ENCODE measurements at places on chromosomes 2 and 18.

- no peak for DNase-seq
Observed at GRCh38 chr2:134714228-134714627, 4.6 kb downstream of the TMEM163 start.

DNA sequence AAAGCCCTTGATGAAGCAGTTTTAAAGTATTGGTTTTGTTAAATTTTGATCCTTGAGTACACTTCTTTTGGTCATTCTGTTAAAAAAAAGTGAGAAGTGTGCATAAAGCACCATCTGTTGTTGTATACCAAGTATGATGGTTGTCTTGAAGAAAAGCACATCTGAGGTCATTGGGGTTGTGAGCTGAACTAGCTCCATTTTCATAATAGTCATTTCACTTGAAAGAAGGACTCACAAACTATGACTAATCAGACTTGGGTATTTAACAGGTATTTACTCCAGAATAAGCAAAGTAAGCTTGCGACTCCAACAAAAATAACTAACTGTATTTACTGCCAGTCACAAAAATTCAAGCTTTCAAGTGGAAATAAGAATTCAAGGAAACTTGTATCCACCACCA, 35.1 kb downstream of the CHN1 start:
- no peak for DNase-seq

DNA sequence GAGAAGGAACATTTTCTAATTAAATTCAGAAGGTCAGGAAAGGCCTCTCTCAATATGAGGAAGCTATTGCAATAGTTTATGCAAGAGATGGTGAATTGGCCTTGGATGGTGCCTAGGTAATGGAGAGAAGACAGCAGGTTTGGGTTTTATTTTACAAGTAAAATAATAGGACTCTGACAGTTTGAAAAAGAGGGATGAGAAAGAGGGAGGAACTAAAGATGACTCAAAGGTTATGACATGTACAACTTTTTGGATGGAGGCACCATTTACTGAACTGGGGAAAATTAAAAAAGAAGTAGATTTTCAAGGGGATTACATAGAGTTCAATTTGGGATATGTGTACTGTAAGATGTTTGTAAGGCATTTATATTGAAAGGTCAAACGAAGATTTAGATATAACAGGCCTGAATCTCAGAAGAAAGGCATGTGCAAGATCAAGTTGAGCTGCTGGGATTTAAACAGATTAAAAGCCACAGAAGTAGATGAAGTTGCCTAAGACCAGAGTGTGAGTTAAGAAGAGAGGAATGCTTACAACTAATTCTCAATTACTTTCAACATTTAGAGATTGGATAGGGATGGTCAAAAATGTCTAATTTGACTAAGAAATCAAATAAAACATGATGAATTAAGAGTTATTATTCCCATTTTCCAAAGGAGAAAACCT, 12.3 kb upstream of the ASNSD1 start:
- no peak for DNase-seq

DNA sequence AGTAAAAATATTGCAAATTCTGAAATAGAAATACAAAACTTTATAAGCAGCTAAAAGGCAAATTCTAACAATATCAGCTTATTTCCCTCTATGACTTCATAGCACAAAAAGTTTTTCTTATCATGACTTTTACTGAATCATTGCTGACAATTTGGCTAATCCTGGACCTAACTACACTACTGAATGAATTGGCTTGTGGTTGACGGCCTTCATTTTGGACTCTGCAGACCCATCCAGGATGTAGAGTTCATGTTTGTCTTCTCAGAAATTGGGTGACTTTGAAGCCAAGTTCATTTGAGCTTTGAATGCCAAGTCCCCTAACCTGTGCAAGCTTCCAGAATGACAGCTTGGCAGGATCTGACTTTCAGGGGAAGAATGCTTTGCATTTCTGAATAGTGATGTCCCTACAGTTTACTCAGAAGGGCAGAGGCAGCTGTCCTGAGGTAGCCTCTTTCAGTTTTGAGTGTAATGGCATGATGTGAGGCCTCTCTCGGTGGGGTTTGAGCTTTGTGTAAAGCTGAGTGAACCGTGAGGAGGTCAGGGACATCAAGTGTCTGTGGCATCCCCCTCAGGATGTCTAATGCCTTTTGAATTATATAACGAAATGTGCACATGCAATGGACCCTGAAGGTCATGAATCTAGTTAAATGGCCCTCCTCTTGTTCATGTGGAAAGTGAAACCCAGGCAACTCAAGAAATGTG, 48.0 kb downstream of the EFEMP1 start:
- DNase-seq, result no peak

DNA sequence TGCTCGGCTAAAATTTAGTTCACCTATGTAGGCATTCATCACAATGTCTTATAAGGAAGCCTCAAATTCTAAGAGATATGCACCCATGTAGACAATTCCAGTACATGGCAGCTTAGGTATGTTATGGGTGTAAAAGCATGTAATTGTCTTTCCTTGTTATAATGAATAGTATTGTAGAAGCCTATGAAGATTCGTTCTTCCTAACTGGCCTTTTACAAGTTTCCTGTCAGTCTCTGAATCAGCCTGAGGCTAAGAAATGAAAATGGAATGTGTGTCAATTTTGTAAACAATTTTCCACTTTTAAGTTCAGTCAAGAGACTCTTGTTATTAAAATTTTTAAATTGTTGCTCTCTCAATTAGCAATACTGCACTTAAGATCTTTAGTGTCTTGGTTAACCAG, 189.9 kb upstream of the GALNT5 start:
- DNase-seq, result no peak

GRCh38 chr2:173001664-173002604, 73.7 kb upstream of the MAP3K20 start:
- no peak for DNase-seq

DNA sequence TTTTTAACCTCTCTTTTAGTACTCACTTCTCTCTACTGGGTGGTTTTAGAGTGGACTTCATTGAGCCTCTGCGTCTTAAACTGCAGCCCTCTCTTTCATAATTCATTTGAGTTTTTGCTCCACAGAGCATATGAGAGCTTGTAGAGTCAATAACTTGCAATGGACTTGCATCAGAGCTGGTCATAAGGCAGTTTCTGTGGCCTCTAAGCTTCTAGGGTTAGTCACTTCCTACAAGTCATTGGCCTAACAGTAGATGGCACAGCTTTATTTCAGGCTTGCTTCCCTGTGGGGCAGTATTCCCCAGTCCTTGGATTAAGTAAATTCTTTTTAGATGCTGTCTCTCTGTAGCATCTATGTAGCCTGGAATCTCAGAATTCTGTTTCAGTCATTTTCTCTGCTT, 1435.7 kb downstream of the LRP1B start:
- DNase-seq, result no peak

GRCh38 chr2:33441235-33441810, 35.1 kb upstream of the RASGRP3 start:
- no peak for DNase-seq

GRCh38 chr2:144378551-144378950, 141.4 kb downstream of the ZEB2 start:
- no peak for DNase-seq

DNA sequence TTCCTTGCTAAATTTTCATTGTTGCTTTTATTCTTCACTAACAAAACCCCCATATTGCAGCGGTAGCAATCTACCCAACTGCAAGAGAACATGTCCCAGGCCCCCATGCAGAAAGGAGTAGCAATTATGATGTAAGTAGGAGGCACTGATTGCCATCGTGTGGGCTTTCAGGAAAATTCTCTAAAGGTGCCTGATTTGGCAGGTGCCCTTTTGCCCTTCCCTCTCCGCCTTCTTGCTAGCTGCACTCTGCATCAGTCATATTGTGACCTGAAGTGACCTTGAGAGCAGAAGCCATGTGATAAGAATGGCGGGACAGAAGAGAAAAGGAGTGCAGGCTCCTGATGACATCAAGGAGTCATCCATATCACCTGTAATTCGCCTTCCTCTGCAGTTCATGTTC, 112.1 kb downstream of the NCKAP5 start:
- no peak for DNase-seq

DNA sequence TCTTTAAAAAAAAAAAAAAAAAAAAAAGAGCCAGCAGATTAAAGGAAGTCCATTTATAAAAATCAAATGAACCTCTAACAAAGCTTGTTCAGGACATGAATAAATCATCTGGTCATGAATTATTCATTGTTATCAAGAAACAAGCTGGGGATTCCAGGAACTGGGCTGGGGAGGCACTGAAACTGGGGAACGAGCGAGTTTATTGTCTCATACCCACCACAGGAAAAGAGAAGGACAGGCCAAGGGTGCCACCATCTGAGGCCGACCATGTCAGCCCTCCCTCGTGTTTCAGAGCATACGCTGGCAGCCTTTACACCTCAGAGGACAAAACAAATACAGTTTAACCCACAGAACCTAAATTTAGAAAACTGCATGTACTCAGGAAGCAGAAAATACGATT, 164.2 kb downstream of the VWC2L start:
- DNase-seq, result no peak

DNA sequence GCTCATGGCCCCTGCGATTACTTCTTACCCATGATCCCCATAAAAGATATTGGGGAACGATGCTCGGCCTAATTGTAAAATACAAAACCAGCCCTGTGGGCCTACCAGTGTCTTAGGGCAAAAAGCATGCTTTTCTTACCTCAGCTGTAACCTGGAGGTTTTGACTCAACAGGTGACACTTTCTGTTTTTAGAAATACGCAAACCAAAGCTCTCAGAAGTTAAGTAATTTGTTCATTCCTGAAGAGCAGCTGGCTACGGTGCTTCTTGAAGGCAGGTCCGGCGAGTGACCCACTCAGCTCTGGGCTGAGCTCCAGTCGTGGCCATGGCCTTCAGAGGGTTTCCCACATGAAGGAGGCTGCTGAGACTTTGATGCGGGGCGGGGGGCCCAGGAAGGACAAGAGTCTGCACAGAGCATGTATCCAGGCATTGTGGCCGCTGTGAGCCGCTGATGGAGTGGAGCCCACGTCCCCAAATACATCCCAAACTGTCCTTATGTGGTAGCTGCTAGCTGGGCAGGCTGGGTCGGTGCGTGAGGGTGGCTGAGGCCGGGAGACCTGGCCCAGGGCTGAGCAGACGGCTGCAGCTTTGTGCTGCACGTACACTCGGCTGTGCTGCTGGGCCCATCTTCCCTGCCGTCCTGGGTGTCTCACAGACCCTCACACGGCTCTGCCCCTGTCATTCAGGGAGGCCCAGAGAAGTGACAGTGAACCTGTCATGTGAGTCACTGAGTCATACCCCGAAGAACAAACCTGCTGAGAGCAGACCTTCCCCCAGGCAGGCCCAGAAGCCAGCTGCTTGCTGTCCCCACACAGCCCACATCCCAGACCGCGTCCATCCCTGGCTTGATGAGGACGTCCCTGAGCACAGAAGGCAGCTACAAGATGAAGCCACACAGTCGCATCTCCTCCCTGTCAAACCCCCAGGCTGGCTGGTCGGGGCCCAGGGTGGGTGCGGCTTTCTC, 34.1 kb downstream of the ITGB1BP1 start:
- no peak for DNase-seq

DNA sequence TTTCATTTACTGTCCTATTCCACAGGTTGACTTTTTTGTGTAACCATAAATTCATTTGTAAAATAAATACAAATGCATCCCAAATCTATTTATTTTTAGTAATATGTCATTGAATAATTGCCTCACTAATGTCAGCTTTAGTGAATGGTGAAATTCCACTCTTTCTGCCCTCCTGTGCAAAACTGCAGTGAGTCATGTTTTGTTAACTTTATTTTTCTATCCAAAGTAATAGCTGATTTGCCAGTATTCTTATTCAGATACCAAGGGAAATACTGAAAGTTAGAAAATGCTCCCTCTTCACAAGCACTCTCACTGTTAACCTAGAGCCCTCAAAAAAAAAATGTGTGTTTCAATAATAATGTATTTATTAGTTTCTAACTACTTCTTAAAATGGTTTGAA, 322.8 kb downstream of the RIT2 start:
- DNase-seq, result no peak

DNA sequence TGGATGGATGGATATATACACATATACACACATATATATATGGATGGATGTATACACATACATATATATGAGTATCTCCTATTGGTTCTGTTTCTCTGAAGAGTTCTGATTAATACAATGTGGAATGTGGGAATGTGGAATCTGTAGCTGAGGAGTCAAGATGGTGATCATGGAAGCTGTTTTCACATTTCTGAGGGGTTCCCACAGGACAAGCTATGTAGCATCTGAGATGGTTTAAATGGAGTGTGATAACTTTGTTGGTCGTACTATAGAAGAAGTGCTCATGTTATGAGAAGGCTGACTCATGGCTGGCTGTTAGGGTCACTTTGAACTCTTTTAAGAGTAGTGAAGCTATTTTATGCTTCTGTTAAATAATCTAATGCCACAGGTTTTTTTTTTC, 279.7 kb downstream of the MEIS1 start:
- no peak for DNase-seq

DNA sequence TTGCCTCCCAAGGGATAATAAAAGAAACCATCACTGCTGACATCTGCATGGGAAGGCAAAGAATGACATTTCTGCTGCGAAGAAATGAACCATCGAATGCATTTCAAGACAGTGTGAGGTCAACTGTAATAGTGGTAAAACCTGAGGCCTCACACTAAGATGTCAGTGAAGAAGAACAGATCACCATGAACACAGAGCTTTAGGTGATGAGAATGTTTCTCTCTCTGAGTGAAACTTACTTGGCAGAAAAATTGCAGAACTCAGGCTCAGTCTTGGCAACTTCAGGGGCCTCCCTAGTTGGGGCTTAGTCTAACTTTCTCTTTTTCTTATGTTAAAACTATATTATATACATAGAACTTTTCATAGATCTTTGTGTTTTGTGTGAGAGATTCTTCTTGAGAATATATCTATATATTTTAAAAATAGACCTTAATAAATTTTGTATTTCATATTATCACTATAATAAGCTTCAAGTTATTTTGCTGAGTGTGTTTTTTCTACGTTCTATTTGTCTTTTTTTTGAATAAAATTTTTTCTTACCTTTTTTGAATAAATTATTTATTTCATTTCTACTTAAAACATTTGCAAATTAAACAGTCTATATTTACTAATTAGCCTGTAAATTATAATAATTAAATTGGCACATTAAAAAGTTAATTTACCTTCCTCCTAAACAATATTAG, 427.5 kb upstream of the TRIB2 start:
- DNase-seq, result no peak

DNA sequence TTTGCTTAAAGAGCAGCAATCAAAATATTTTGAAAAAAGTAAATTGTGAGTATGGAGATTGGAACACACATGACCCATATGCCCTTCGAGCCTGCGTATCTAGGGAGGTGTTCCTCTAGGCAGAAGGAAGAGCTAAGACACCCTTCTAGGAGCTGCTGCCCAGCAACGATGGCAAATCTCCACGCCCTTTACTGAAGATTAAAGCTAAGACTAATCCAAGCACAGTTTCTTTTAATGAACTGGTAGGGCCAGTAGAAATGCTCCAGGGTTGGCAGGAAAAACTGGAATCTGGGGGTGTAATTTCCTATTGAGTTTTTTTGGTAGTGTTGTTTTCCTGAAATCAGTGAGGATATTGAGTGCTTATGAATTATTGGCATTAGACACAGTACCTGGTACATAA, 712 bp upstream of the SERPINB13 start:
- no peak for DNase-seq

- DNase-seq, result no peak
Observed at GRCh38 chr2:38170067-38170466, 94.1 kb upstream of the CYP1B1 start.

GRCh38 chr2:85865539-85866164, 23.1 kb downstream of the ST3GAL5 start:
- DNase-seq, result no peak

Measured in NCI-H748 treated with DMSO at 0.1 percent for 48 hours (cell line).